Stromal cell of bone marrow (primary cell): ENCODE measurements at places on chromosomes 1 and 21.

- DNase-seq = peak; percentile 25
Measured at GRCh38 chr1:80218112-80218511, 1211.6 kb upstream of the ADGRL4 start.

DNA sequence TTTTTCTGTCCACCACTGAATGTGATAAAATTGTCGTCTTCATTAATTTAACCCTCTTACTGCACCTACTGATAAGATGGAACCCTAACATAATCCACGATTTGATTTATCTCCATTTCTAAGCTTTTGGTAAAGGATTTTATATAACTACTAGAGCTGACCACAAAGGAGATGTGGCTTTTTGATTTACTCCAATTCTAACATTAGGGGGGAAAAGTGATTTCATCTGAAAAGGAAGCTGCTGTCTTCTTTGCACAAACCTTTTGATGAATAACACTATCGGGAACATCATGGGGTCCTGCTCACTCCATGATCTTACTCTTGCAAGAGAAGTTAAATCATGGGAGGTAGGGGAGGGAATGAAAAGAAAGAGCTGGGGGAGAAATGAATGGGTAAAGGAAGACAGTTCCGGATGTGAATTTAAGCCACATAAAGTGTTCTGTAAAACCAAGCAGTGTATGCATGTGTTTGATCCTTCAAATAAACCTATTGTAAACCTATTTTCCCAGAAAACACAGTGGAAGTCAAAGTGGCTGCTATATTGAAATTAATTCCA, 161.8 kb downstream of the GABPA start:
- no peak for DNase-seq

DNA sequence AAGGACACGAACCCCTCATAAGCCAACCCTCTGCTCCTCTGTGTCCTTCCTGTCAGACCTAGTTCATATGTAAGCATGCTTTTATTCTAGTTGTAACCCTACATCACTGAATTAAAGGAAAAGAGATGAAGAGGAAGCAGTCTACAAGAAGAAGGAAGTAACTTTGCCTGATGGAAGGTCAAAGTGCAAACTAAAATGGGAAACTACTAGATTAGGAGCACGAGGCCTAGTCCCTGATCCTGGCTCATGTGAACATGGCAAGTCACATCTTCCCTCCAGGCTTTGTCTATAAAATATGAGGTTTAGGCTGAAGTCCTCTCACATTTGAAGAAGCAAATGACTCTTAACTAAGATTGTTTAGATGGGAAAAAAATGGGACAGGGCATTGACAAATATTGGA, 13.2 kb downstream of the ZMYND12 start:
- no peak for DNase-seq

DNA sequence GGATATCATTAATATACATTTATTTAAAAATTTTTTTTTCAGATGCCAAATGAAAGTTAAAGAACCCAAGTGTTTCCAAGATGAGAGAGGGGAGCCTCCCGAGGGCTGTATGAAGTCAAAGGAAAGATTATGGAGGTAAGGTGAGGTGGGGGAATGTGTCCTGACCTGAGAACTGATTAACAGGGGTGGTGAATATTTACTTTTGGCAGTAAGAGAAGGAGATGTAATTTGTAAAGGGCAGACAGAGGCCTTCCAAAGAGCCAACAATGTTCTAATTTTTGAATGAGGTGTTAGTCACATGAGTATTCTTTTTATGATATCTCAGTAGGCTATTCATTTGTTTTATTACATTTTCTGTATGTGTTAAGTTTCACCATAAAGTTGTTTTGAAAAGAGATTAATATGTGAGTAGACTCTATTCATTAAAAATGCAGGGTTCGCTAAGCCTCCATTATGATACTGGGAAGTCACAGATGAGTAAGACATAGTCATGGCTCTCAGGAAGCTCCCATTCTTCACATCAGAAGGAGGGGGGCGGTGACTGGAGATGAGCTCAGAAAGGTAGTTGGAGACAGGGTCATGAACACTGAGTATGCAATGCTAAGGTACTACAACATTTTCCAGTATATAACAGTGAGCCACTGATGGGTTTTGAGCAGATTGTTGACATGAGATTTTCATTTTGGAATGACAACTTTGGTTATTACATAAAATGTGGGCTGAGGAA, 62.4 kb upstream of the TNFSF18 start:
- no peak for DNase-seq

- peak; percentile 63 for DNase-seq
Measured at GRCh38 chr1:84776639-84777038, 86.4 kb upstream of the SSX2IP start.

DNA sequence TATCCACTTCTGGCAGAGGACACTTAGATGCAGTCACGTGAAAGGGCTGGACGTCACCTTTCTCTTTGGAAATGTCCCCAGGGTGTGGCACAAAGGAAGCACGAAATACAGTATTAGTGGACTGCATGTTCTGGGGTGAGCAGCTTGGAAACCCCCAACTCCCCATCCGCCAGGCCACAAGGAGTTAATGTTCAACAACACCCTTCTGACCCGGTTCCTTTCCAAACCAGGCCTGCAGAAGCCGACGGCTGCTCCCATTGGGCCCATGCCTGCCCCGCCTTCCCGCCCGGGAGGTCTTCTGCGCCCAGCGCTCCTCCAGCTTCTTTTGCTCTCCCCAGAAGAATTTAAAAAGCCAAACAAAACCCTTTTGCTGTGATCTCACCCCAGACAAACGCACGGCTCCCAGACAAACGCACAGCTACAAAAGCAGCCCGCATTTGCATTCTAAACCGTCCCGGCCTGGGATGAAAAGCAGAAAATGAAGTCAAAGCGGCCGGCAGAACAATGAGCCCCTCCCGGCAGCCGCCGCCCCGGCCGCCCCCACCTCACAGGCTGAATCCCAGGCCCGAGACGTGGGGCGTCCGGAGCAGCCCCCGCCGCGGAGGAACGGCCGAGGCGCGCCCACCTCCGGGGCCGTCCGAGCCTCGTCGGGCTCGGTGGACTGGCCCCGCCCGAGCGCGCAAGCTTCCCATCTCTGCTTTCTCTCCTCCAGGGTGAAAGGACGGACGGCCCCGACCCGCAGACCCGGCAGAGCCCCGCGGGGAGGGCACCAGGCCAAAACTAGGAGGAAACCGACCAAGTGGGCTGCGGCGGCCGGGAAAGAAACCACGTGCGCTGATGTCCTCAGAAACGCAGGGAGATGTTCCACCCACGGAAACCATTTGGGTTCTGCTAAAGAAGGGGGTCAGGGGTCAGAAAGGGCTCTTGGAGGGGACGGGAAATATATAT, 101.9 kb downstream of the PLPP3 start:
- DNase-seq = peak; percentile 24

DNA sequence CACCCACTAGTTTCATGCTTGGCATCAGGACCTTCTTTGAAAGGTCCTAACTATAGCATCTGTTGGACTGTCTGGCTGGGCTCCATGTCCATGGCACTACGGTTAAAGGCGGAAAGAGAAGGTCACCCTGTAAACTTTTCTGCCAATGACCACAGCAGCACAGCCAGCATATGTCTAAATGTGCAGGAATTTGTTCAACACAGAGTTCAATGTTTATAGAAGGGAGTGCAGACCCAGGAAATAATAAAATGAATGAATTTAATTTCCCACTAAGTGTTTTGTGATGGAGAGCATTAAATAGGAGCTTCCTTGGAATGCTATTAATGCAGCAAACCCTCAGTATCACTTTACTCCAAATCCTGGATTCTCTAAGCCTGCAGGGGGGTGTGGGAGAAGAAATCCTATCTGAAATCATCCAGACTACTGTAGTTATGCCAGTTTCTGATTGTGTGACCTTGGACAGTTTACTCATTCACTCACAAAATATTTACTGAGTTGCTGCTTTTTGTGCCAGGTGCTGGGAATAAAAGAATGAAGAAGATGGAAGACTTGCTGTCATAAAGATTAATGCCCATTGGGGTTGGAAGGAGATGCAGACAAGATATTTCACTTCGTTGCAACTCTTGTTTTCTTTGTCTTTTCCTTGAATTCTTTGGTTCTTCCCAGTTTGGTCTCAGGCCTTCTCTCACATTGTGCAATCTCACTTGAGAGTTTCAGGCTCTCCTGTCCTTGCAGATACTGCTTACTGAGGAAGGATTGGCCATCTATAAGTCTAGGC, 195.0 kb downstream of the ROR1 start:
- DNase-seq = no peak

DNA sequence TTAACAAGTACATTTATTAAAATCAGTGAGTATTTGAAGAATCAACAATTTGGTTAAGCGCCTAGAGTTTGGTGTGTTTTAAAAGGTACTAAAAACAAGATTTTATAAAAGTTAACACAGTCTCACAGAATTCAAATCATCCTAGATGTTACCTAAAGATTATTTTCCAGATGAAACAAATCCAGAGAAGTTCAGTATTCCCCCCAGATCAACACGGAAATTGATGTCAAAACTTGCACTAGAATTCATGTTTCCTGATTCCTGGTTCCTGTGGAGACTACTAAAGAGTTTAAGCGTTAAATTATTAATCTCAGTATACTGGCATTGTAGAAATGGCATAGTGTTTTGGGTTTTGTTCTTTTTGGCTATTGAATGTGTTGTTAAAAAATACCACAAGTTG, 1.4 kb downstream of the PTBP2 start:
- DNase-seq = no peak

DNA sequence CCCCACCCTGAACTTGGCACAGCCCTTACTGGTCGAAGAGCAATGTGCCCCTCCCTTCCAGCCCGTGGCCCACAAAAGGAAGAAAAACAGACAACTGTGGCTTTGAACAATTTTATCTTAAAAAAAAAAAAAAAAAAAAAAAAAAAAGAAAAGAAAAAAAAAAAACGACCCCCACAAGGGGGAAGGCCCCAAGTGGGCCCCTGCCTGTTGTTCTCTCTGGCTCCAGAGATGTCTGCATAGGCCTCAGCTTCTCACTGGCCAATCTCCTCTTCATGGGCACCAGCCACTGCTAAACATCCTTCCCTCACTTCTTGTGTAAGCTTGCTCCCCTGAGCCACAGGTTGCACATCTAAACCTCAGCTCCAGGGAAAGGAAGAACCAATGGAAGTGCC, 386 bp upstream of the TSTD1 start:
- DNase-seq = no peak

DNA sequence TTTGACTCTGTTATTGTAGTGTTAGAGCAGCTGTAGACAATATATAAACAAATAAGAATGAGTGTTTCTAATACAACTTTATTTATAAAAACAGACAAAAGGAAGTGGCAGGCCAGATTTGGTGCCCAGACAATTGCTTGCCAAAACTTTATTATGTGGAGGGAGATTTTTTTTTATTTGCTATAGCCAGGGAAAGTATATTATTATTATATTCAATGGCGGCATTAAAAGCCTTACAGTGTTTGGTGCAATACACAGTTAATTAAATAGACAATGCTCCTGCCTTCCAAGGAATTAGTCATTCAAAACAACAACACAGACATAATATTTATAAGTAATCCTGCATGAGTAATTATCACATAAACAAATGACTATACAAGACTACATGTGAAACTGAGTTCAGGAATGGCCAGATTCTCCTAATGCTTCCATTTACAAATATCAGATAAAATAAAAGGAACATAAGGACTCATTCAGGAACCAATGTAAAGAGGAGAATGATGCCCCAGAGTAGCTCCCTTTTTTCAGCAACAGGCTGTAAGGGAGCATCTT, 10.6 kb upstream of the RC3H1 start:
- DNase-seq = no peak

DNA sequence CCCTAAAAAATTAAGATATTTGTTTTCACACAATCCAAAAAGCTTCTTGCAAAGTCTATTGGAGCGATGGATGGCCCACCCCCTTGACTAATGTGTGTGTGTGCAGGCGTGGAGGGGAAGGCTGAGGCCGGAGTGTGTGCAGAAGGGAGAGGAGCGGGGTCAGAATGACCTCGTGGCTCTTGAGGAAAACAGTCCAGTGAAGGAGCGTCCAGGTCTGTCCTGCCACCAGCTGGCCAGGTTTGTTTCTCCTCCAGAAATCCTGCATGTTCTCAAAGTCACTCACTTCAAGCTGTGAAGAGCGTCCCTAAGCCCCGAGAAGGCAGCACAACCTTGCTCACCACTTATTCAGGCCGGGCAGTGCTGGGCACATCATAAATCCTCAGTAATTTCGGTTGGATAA, 69.5 kb upstream of the SSX2IP start:
- DNase-seq = no peak

DNA sequence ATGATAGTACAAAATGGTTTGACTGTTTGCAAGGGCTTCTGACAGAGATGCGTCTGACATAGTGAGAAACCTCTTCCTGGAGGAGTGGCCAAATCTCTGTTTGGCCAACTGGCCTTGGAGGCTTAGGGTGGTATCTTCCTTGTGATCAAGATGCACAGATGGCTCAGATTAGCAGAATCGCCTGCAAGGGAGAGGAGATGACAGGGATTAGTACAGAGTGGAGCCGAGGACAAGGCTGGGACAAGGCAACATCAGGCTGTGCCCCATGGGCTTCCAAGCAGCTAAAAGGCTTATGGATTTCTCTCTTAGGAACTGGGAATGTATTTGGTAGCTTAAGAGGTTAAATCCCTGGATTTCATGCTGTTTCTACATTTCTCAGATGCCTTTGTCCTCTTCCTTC, 379.1 kb downstream of the SIPA1L2 start:
- no peak for DNase-seq

DNA sequence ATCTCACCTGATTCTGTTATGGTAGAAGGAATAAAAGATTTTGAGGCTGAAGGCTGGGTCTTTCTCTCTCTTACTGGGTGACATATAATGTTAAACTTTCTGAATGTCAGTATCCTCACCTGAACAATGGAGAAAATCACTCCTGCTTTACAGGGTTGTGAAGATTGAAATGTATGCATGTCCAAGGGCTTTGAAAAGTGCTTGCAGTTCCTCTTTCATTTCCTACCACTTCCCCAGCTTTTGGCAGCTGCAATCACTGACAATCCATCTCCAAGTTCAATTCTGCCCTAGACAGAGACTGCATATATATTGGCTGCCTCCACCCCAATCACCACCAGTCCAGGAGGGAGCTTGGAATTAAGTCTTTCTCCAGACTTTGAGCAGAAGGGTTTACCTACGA, 39.8 kb downstream of the FAM78B start:
- no peak for DNase-seq

DNA sequence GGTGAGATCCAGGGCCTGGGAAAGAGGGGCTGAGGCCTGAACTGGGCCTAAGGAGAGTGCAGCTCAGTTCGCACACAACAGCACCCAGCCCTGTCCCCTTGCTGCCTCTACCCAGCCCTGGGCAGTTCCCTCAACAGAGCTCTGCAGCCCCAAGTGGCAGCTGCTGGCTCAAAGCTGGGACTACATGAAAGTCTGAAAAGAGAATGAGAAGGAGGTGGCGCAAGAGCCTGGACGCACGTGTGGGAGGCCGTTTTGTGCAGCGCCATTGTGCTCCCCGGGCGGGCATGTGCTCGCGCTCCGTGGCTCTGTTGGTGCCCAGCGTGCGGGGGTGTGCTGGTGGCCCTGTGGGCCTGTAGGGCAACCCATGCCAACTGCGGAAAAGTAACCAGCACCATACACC, 10.3 kb downstream of the GPR37L1 start:
- DNase-seq = no peak
